Iris pigment epithelial cell (primary cell): ENCODE measurements at places on chromosomes 7 and 10.

DNA sequence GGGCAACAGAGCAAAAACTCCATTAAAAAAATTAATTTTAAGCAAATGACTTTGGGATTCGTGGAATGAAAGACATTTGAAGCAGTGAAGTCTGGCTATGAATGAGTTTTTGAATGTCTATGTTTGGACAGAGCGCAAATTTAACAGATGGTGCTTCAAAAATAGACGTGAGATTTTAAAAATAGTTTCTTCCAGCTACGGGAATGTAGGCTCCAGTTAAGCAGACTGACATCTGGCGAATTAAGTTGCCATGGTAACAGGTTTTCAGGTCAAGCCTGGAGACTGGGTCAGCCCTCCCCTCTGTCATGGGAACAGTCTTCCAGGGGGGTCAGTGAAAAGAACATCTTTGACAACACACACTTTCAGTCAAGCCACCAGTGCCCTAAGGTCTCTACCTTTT lies 62.0 kb downstream of the MYOF start:
- DNase-seq = peak; percentile 47

DNA sequence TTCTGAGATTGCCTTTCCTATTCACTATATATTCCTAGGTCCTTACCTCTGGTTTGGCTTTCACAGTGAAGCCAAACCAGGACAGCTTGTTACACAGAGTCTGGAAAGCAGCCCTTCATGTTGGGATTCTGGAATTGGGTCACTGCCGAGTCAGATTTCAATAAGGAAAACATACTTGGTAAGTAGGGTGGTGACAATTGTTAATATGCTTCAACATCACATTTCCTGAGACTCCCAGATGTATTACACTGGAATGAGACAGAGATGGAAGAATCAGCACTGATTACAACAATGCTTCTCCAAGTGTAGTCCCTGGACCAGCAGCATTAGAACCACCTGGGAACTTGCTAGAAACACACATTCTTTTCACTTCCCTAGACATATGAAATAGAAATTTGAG lies 268.9 kb upstream of the SEMA3C start:
- DNase-seq = no peak

DNA sequence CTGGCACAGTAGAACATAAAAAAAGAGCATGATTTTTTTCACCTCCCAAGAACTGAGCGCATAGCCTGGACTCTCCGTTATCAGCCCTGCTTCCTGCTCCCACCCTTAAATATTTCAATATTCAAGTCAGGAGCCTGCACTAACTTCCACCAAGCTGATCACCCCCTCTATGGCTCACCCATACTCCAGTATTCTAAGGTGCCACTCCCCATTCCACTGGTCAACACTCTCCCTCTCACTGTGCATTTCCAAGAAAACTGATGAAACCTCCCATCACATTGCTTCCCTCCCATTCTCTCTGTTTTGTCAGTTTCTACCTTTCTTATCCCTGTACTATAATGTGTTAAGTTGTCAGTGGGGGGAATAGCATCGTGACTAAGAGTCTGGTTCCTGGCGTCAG lies 95.0 kb upstream of the C7orf33 start:
- no peak for DNase-seq

DNA sequence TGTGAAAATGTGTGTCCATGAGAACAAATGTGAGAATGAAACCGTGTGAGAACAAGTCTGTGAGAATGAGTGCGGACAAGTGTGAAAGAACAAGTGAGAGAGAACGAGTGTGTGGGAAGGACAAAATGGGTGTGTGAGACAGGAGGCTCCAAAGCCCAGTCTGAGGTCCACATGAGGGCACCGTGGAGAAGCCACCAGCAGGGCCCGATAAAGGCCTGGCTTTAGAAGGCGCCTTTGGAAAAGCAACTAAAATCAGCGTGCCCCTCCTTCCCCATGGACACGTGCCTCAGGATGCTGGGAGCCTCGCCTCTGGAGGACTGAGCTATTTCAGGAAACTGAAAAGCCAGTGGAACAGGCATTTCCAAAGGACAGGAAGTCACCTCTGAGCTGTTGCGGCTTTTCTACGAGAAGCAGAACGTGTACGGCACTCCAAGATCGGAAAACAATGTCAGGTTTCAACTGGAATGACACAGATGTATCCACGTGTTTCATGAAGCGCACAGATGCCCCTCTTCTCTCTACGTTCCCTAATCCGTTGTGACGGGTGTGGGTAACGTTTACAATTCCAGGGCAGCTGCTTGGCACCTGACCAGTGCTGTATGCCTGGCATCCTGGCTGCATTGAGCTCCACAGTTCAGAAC lies 46.4 kb downstream of the ESYT2 start:
- DNase-seq = peak; percentile 43

DNA sequence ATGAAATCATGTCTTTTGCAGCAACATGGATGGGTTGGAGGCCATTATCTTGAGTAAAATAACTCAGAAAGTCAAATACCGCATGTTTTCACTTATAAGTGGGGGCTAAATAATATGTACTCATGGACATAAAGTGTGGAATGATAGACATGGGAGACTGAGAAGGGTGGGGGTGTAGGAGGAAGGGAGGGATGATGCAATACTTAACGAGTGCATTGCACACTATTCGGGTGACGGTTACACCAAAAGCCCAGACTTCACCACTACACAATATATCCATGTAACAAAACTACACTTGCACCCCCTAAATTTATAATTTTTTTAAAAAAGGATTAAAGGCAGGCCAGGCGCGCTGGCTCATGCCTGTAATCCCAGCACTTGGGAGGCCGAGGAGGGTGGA lies 13.6 kb downstream of the LGI1 start:
- DNase-seq = no peak

DNA sequence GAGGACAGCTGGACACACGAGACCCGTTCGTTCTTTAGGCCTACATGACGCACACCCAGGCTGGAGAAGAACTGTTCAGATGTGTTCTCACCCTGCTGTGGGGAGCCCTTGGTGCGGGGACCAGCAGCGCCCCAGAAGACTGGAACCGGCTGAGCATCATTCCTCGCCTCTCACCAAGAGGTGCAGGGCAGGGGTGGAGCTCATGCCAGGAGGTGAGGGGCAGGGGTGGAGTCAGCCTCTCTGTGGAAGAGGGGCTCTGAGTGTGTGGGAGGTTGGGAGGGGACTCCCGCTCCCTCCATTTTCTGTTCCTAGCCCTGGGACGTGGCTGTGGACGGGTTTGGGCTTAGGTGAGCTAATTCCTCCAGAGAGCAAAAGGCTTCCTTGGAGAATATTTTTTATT lies 66.0 kb upstream of the SHH start:
- no peak for DNase-seq

DNA sequence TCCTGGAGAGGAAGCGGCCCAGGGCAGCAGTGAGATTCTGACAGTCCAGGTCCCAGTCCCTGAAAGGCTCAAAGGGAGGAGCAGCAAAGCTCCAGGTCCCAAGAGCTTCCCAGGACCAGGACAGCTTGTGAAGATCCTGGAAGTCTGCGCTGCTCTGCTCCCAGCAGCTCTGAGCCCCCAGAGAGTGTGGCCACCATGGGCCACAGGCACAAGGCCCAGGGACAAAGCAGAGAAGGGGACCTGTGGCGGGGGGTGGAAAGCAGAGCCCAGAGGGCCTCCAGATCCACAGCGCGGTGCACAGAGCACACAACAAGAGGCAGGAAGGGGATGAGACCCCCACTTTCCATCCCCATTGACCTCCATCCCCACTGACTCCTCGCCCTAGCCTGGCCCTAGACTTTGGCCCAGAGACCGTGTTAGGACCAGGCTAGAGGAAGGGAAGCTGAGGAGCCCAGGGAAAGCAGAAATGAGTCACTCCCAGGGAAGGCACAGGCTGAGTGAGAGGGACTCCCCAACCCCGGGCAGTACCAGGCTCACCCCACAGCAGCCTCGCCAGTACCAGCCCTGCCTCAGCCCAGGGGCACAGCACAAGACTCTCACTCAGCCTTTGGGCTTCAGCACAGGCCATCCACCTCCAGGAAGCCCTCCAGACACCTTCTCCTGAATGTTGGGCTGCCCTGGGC lies 75.5 kb downstream of the GRID1 start:
- DNase-seq = no peak

DNA sequence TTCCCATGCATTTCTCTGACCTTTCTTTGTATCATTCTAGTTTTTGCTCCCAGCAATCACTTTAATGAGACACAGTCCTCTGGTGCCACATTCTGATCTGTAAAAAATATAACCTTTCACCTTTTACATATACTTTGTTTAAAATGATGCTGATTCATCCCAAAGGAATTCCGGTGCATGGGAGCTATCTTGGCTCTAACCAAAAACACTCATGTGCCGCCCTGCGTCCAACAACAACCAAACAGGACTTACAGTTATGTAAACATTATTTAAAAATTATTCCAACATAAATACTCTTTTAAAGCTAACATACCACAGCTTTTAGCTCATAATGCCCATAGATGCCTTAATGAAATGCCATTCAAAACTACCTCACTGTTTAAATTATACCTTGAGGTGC lies 7.7 kb upstream of the OPALIN start:
- DNase-seq = peak; percentile 52

GRCh38 chr10:78209970-78210369 lies 176.3 kb downstream of the RPS24 start:
- DNase-seq = no peak
